ENCODE measurements at places on chromosomes 1 and 21. TPM values are rescaled to one million over a fixed set of nuclear protein-coding genes. Genes with fewer than 3 reads are reported as not detected.

Gene TMEM81
- total RNA-seq: 1.2 TPM

- DNase-seq: no peak
Observed at GRCh38 chr1:194466706-194467105, 1280.3 kb upstream of the B3GALT2 start.

GRCh38 chr1:18109756-18110597, 2.4 kb downstream of the IGSF21 start:
- DNase-seq: no peak

- DNase-seq: no peak
Observed at GRCh38 chr1:24351247-24351646, 32.1 kb downstream of the GRHL3 start.

DNA sequence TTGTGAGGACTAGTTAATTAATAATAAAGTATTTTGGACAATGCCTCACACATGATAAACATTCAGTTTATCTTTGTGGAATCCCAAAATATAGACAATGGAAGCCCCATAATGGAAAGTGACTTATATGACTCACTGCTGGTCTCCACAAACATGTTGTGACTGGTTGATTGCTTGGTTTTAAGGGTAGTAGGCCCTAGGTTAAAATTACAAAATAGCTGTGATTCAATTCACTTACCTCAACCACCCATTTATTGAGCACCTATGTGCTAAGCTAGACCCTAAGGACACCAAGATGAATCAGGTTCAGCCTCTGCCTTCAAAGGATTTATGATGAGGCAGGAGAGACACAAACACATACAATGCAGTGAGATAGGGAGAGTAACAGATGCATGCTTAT, 42.4 kb downstream of the KANK4 start:
- DNase-seq: no peak

- DNase-seq: no peak
Observed at GRCh38 chr1:224637515-224637914, 21.4 kb downstream of the CNIH3 start.

- DNase-seq: no peak
Observed at GRCh38 chr1:236844499-236845271, 49.6 kb downstream of the MTR start.

Gene NUP210L
- total RNA-seq: 0.09 TPM

Gene ANXA9
- total RNA-seq: not detected

Gene NBPF4
- not detected for total RNA-seq

GRCh38 chr1:102858695-102859094, 249.6 kb downstream of the COL11A1 start:
- no peak for DNase-seq

- peak; percentile 64 for DNase-seq
Observed at GRCh38 chr1:17653728-17654351, 101.3 kb upstream of the ACTL8 start.

Gene ELOA
- 29.6 TPM for total RNA-seq

Gene CSF1
- 19.6 TPM for total RNA-seq

GRCh38 chr1:66346057-66346795, 187.7 kb upstream of the SGIP1 start:
- no peak for DNase-seq

- DNase-seq: no peak
Observed at GRCh38 chr1:62274496-62275485, 44.4 kb downstream of the KANK4 start.

DNA sequence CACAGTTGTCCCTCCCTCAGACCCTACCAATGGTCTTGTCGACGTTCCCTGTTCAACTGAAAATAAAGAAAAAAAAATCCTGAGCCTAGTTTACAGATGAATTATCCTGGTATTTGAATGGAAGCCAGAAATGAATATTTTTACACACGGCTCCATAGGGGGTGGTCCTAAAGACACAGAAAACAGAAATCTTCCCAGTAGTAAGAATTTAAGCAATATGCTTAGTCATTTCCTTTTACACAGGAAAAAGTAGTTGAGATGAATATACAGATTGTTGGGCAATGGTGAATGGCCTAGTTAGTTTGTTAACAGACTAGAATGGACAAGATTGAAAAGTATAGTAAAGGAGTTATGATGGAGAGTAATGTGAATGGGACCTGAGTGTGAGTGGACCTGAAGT, 67.4 kb downstream of the RGS18 start:
- peak; percentile 63 for DNase-seq

GRCh38 chr1:22321917-22322316, 129.7 kb upstream of the ZBTB40 start:
- no peak for DNase-seq

DNA sequence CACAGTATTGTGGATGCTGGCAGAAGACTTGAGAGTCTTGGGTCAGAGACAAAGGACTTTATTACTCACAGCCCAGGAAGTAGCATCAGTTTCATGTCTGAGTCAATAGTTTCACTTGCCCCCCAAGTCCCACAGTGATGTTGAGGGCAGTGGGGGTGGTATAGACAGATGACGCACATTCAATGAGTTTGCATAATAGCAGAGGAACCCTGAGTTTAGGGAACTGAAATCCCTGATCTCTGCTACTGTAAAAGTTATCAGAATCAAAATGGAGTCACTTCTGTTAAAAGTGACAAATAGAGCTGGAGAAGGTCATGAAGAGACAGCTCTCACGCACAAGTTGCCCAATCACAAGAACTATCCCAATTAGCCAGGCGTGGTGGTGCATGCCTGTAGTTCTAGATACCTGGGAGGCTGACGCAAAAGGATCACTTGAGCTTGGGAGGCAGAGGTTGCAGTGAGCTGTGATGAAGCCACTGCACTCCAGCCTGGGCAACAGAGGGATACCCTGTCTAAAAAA, 11.5 kb upstream of the HCRTR1 start:
- no peak for DNase-seq

DNA sequence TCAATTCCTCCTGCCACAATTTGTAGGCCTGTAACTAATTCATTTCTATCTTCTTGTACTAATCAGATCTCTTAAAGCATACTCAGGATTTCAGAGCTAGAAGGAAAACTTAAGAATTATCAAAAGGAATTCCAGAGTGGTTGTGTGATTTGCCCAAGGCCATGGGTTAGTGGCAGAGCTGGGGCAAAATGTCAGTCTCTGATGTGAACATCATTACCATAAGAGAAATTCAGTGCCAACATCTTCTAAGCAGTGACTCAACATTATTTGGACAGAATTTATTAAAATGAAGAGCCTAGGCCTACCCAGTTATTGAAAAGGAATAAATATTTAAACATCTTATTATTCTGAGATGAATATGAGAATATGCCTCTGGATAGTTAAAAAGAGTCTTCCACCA, 14.5 kb downstream of the ST6GALNAC5 start:
- no peak for DNase-seq

Gene PIK3R3
- total RNA-seq: 21.0 TPM

- no peak for DNase-seq
Observed at GRCh38 chr1:161021970-161022353, 1.0 kb upstream of the F11R start.

DNA sequence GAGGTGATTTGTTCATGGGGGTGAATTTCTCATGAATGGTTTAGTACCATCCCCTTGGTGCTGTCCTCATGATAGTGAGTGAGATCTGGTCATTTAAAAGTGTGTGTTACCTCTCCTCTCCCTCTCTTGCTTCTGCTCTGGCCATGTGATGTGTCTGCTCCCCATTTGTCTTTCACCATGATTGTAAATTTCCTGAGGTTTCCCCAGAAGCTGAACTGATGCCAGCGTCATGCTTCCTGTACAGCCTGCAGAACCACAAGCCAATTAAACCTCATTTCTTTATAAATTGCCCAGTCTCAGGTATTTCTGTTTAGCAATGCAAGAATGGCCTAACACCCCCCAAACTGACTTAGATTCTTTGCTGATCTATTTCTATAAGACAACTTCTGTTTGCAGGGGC, 249.4 kb upstream of the B3GALT2 start:
- peak; percentile 16 for DNase-seq

DNA sequence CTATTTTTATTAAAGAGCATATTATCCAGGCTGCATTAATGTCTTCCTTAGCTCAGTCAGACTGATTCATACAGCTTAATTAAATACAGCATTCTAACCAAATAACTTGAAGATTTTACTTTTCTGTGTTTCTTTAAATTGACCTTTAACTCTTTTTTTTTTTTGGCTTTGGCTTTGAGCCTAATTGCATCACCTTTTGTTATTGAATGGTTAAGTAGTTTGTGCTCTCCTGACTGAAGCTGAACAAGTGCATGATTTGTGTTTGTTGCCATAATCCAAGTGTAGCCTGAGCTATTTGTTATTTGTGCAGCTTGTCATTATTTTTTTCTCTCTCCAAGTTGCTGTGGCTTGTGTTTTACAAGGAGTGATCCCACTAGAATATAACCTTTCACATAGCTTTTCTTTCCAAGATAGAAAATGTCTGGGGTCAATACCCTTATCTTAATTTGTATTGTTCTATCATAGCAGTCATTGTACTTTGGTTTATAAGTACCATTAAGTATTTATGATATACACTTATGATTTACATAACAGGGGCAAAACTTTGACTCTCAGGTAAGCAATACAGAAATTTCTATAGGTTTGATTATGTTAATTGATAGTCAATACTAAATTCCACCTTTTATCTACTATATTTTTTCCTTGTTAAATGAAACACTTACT, 31.6 kb downstream of the CDC14A start:
- DNase-seq: no peak

DNA sequence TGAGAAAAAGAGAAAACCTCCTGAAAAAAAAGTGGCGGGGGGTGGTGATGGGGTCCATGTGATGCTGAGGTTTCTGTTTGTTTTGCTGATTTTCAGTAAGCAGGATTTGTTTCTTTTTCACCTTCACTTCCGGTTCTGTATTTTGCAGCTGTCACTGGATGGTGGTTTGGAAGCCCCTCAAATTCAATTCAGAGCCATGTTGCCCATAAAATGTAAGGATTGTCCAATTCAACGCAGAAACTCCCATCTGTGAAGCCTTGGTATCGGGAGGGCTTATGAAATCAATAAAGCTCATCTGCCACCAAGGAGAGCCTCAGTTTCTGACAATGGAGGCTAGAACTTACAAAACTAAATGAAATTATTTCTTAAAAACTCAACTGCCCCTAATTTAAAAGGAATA, 12.1 kb downstream of the CAPN8 start:
- no peak for DNase-seq

Gene C1orf50
- total RNA-seq: 11.9 TPM

DNA sequence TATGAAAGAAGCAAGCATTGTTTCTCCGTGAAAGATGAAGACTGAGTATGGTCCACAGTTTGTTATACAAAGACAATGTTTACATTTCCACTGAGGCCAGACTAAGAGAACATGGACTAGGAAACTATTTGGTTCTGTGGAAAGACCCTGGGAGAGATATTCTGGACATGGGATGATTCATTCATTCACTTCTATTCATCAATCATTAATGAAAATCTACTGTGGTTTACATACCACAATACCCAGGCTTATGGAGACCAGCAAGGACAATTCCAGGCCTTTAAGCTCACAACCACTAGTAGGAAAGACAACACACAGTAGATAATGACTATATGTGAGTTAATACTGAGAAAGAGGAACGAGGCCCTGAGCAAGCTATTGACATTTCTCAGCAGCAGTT, 125.4 kb downstream of the TBX15 start:
- DNase-seq: no peak

- DNase-seq: no peak
Observed at GRCh38 chr1:89378001-89378400, 14.1 kb downstream of the GBP6 start.

DNA sequence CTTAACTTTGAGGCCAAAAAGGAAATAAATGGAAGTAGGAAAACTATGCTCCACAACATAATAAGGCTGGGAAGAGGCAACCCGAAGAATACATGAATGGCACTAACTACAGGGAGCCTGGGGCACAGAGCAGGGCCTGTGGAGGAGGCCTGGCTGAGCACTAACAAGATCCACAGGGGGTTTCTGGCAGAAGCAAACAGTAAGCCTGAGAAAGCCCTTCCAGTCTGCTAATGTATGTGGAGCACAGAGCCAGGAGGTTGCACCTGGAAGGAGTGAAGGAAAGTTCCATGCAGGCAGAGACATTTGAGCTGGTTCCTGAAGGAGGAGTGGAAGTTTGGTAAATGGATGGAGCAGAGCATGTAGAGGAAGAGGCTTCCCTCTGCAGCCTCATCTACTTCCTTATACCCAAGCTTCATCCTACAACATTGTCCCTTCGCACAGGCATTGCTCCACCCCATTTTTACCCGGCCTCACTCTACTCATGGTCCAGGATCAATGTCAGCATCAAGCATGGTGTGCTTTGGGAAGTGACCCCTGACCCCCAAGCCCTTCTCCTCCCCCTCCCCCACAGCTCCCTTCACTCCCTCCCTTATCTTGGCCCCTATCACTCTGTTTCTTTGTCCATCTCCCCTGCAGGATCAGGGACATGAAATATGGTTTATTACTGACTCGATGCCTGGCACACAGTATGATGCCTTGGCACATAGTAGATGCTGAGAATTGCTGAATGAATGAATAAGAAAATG, 23.3 kb downstream of the SHISA4 start:
- no peak for DNase-seq

DNA sequence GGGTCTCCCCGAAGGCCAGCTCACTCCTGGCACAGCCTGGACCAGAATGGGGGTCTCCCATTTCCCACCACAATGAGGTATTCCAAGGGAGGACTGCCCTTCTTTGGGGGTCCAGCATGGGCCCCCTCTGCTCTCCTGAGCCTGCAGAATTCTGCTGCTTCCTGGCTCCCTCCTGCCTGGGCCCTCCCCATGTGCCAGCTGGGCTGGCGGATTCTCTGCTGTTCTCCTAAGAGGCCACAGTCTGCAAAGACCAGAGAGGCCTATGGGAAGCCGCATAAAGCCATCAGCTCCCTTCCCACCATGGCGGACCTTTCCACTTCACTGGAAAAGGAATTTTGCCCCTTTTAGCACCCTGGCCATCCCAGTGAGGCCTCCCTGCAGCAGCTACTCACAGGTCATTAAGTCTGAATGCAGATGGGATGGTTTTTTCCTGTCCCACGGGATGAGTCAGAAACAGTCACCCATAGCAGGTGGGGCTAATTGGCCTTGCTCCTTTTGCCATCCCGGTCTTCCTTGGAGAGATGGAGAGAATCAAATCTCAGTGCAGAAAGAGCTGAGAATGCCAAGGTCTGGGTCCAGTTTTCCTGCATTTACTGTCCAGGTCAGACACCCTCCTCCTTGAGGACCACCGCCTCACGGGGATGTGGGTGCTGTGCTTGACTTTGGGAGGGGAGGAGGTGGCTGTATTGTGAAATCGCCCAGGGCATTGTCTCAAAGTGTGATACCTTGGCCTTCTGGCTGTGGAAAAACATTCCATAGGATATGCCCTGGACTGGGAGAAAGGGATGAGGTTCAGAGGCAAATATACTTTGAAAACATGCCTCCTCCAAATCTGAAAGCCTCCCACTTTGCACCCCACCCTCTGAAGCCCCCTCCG, 23.2 kb downstream of the MYBPH start:
- DNase-seq: no peak

Data from dermis blood vessel endothelial cell (primary cell).